Stimulated activated CD4-positive, alpha-beta T cell treated with anti-CD3 and anti-CD28 coated beads, Interleukin-4, amount 100 ng/mL, for 1 hour (primary cell): ENCODE measurements at places on chromosomes 12 and 14.

DNA sequence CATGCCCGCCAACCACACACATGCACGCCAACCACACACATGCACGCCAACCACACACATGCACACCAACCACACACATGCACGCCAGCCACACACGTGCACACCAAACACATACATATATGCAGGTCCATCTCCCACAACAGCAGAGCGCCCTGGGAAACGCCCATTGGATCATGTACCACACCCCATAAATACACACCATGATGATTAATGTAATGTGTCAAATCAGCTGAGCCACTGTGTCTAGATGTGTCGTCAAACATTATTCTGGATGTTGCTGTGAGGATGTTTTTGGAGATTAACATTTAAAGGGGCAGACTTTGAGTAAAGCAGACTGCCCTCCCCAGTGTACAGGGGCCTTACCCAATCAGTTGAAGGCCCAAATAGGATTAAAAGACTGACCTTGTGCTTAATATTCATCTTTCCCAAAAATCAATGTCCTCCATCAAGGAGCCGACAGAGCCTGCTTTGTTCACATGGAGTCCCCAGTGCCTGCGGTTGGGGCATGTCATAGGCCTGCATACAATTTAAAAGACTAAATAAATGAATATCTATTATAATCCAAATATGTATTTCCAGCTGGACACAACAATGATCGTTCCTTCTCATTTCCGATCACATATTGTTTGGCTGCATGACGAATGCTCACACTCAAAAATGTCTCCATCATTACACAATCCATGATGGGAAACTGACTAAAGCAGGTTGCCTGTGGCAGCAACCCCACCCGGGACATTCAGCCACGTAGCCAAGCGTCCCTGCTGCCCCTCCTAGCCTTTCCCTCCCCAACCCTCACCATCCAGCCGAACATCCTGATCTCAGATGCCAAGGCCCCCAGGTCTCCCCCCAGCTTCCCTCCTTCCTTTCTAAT is 23.2 kb upstream of the BDKRB2 start:
- no peak for DNase-seq

GRCh38 chr14:77965919-77966435 is 166.1 kb downstream of the ADCK1 start:
- no peak for DNase-seq

DNA sequence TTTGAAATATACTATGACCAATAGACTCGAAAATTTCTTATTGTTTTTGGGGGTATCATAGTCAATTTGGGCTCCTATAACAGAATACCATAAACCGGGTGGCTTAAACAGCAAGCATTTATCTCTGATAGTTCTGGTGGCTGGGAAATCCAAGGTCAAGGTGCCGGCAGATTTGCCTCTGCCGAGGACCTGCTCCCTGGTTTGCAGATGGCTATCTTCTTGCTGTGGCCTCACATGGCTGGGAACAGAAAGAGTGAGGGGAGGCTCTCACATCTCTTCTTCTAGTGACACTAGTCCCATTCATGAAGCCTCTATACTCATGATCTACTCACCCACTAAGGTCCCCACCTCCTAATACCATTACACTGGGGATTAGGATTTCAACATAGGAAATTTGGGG is 70.7 kb downstream of the BORCS5 start:
- no peak for DNase-seq

- DNase-seq = no peak
These were observed 77.1 kb upstream of the FUT8 start for GRCh38 chr14:65335411-65335947.

GRCh38 chr12:49089821-49090773 is 4.5 kb downstream of the DHH start:
- DNase-seq = peak; percentile 45

DNA sequence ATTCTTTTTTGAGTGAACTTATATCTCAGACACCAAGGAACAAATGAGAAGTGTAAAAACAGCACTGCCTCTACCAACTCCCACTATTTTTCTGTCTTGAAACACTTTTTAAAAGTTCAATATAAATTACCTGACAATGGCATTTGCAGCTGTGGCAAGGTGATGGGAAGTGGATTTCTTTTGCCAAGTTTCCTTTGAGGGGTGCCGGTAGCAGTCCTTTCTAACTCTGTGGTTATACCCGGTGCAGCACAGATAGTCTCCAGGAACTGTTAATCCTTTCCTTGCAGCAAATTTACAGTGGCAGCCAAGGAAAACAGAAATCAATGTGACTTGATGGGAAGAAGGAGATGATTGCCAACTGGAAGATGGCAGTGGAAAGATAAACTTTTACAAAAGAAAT is 243.7 kb downstream of the BCAT1 start:
- DNase-seq = no peak
